Panc1 (cell line): ENCODE measurements at places on chromosomes 5 and 9. TPM values are rescaled to one million over a fixed set of nuclear protein-coding genes. Genes with fewer than 3 reads are reported as not detected.

Gene CDH12
- not detected for total RNA-seq

- no peak for DNase-seq
These were observed 236.6 kb upstream of the ACTBL2 start for GRCh38 chr5:57719216-57719615.

- DNase-seq, result no peak
These were observed 99.8 kb downstream of the STRBP start for GRCh38 chr9:123168586-123168985.

DNA sequence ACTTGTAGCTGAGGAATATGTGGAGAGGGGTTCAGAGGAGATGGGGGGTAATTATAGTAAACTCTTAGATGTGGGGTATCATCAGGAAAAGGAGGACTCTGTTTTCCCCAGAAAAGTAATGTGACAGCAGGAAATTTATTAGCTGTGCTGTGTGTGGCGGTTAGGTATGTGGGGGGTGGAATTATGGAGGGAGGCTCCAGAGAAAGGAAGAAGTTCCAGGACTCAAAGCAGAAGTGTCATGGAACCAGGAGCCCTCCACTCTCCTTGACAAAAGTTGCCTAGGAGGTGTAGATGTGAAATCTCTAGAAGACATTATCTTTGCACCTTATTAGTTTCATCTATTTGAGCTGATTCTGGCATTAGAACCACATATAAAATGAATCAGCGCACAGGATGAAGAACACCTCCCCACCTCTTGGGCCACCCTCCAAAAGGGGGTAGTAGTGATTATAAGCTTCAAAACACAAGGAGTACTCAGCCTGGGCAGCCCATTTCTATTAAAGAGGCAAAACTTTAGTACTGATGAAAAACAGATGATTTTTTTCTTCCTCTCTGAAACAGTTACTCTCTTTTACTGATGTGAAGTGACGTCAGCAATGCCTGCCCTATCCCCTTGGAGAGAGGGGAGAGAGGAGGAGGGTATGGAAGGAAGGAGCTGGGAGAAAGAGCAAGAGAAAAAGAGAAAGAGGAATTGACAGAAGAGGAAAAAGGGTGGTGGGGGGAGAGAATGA, 18.2 kb downstream of the NR2F1 start:
- no peak for DNase-seq

Gene COMMD10
- 37.9 TPM for total RNA-seq

GRCh38 chr5:33476992-33477391, 36.2 kb downstream of the TARS1 start:
- no peak for DNase-seq

Gene OLFML2A
- 44.5 TPM for total RNA-seq

GRCh38 chr5:81016116-81016515, 56.0 kb downstream of the RASGRF2 start:
- no peak for DNase-seq

GRCh38 chr5:116097301-116097700, 12.5 kb downstream of the COMMD10 start:
- no peak for DNase-seq

- DNase-seq, result peak; percentile 28
These were observed 597.3 kb downstream of the PRELID2 start for GRCh38 chr5:145237843-145238242.

- DNase-seq, result no peak
These were observed 33.3 kb upstream of the CDKN2AIPNL start for GRCh38 chr5:134444941-134445471.

DNA sequence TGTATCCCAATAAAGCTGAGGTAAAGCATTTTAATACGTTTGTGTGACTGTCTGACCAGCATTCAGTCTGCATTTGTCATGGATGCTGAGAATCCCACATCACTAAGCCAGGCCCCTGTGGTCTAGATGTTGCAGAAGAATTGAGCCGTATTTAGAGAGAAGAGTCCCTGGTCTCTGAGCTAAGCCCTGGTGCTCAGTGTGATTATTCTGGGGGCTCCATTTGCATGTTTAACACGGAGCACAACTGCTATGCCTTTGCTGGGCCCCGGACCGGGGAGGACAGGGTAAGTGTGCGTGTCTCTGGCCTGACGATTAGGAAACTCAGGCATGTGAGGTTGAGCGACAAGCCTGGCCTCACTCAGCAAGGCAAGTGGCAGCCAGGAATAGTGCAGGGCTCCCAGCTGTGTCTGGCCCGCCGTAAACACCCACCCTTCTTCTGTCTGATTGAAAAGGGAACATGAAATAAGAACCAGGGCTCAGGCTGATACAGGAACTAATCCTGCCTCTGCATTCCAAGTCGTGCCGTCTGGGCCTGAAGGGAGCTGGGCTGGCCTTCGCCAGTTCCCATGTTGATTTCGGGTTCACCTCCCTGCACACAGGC, 22.3 kb downstream of the FAM78A start:
- no peak for DNase-seq

Gene CARTPT
- total RNA-seq, result not detected

GRCh38 chr5:45132972-45133371, 324.2 kb downstream of the MRPS30 start:
- DNase-seq, result no peak

Gene SPATA31E1
- total RNA-seq, result not detected

Gene CSF1R
- 0.05 TPM for total RNA-seq

Gene EFNA5
- total RNA-seq, result 30.5 TPM

Gene GNA14
- 0.15 TPM for total RNA-seq
